ENCODE measurements at places on chromosomes 7 and 10.

GRCh38 chr10:50882540-50882983 is 2.9 kb downstream of the A1CF start:
- no peak for DNase-seq

- no peak for DNase-seq
Observed at GRCh38 chr10:132368881-132369635, 27.9 kb upstream of the PWWP2B start.

- no peak for DNase-seq
Observed at GRCh38 chr7:109126404-109127050, 556.9 kb downstream of the DNAJB9 start.

- no peak for DNase-seq
Observed at GRCh38 chr7:17661982-17662585, 278.2 kb downstream of the SNX13 start.

DNA sequence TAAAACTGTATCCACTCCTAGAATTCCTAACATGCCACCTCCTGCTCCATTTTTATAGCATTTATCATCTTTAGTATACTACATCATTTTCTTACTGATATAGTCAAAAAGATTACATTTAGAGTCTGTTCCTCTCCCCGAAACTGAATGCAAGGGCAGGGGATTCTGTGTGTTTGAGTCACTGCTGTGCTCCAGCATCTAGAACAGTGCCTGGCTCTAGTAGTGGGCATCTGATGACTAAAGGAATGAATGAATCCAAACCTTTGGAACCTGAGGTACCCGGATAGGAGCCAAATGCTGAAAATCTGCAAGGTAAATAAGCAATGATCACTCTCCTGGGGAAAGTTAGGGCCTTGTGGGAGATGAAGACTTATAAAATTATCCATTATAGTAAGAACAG is 18.9 kb downstream of the GOT1 start:
- no peak for DNase-seq

GRCh38 chr10:84415539-84416244 is 87.3 kb downstream of the CCSER2 start:
- DNase-seq: no peak

DNA sequence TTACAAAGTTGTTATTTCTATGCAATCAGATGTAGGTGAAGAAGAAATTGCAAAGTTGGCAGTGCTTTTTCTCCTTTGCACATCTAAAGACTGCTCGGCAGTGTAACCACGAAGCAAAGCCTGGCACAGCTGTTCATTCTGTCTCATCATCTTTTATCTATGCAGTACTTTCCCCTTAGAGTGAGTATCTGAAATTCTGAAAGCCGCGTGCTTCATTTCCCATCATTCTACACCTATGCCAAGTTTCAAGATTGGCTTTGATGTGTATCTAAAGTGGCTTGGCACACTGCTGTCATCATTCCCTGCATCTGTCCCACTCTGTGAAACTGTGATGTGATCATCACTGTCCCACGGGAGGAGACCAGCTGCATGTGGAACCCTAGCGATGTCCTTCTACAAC is 15.2 kb downstream of the SOSTDC1 start:
- DNase-seq: no peak

DNA sequence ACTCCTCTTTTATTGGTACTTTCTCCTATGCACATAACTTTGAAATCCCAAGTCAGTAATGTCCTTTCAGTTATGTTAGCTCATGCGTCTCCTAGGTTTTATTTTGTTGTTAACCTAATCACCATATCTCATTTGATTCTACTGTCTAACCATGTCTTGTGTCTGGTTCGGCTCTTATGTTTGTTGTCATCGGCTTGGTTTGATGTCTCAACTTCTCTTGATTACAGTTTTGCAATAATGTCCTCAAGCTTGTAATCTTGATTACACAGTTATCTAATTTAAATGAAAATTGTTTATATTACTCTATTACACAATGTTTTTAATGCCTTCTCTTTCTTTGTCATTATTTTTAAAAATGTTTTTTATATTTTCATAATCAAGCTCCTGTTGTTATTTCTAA is 35.9 kb upstream of the SEMA3A start:
- DNase-seq: no peak

DNA sequence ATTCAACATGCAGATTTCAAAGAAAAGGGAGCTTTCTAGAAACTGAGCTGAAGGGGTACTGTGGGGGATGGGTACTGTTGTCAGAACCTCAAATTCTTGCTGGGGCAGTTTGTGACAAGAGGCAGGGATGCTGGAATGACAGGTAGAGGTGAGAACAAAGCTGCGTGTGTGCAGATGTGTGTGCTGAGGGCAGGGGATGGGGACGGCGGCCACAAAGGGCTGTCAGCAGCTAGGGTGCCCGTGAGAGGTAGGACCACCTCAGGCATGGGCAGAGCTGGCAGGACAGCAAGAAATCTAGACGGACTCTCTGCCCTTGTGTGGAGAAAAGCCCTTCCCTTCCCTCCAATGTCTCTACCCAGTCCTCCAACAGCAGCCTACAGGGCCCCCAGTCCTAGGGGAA is 14.4 kb upstream of the BAZ1B start:
- no peak for DNase-seq

DNA sequence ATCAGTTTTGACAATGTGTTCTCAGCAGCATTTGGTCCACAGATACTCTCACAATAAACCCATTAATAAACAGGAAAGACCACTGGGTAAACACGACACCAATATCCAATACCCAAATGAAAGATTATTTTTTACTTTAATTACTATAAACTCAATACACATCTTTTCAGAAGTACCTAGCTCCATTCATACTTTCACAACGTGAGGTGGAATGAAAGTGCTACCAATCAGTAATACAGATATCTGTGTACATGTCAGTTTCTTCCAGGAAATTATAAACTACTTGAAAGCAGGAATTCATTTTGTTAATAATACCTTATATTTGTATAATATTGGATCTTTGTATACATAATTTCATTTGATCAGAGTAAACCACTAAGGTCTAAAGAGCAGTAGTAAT is 11.9 kb downstream of the CDK6 start:
- no peak for DNase-seq

Data from renal pelvis (tissue), 12 donors.